Fibroblast of skin of right biceps (primary cell): ENCODE measurements at places on chromosomes 13 and 19.
A peak's percentile ranks its signal among the peaks of the same experiment; 100 is the strongest.

DNA sequence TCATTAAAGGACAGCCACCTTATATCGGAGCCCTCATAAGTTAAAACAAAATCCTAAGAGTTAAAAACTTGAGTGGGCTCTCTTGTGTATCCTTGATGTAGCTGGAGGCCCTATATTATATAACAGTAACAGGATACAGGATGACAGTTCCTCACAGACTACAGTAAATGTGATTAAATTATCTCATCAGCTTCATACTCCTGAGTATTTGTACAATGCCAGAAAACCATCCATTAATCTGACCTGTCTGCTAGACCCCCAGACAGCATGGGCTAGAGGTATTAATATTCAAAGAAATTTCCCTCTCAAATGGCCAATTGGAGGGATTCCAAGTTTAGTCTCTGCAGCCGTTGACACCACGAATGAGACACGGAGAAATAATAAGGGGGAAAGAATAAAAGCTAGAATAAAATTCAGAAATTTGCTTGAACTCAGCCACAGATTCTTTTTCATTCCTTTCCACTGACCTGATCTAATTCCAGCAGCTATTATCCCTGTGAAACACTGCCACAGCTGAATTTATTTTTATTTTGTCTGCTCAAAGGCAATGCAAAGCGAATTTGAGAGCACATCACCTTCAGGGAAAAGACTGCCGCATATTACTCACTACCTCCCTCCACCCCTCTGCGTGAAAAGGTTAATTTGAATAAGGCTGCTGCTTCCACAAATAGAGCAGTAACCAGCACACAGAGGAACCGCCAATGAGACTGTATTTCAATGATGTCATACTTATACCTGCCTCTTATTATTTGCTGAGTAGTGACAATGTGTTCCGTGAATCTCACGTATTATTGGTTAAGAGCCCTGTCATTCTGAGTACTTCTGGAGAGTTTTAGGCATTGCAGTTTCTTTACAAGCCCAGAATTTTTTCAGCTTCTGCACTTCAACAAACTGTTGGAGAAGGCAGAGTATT, 155.9 kb upstream of the KLF12 start:
- peak; percentile 88 for DNase-seq

- DNase-seq, result no peak
Observed at GRCh38 chr13:114069376-114070097, 62.9 kb downstream of the RASA3 start.

GRCh38 chr13:76116751-76117360, 480.7 kb downstream of the LMO7 start:
- no peak for DNase-seq

GRCh38 chr13:80359778-80360452, 19.0 kb upstream of the SPRY2 start:
- peak; percentile 11 for DNase-seq

DNA sequence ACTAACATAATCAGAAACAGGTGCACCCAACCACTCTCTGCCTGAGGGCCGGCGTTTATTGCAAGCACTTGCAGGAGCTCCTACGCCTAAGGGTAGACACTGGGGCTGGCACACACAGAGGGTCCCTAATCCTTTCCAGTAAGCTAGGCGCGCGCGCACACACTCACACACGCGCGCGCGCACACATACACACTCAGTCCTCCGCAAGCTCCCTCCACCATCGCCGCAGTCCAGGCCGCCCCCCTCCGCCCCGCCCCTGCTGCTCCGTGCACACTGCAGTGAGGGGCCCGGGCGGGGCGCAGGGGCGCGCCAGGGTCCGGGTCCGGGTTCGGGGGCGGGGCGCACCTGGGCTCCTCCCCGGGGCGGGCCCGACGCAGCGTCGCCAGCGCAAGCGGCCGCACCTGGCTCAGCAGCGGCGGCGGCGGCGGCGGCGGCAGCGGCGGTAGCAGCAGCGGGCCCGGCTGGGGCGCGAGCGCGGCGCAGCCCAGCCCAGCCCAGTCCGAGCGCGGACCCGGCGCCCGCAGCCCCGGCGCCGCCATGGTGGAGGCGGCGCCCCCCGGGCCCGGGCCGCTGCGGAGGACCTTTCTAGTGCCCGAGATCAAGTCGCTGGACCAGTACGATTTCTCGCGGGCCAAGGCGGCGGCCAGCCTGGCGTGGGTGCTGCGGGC, at the start of gene CAMSAP3:
TSS of gene CAMSAP3 (plus strand) at position 398 of the 668 bp plus-strand sequence. CDS start at position 538, 140 bp downstream.
- DNase-seq, result peak; percentile 6

- no peak for DNase-seq
Observed at GRCh38 chr19:44280916-44281315, 21.2 kb downstream of the ZNF233 start.

DNA sequence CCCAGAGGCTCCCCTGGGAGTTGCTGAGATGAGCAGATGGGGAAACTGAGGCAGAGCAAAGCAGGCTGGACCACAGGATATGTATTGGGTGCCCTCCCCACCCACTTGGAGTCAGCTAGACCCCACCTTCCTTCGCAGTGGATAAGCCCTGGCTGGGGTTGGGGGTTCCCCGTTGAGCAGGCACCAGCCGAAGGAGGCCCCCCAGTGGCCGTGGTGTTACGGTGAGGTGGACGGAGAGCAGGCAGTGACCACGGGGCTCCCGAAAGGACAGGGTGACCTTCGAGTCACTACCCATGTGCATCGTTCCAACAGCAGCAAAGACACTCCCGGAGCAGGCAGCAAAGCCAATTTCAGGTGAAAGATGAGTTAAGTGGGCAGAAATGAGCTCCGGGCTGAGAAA, 62.4 kb upstream of the ADGRE5 start:
- no peak for DNase-seq

GRCh38 chr13:98797456-98797855, 45.0 kb upstream of the SLC15A1 start:
- DNase-seq, result peak; percentile 8

DNA sequence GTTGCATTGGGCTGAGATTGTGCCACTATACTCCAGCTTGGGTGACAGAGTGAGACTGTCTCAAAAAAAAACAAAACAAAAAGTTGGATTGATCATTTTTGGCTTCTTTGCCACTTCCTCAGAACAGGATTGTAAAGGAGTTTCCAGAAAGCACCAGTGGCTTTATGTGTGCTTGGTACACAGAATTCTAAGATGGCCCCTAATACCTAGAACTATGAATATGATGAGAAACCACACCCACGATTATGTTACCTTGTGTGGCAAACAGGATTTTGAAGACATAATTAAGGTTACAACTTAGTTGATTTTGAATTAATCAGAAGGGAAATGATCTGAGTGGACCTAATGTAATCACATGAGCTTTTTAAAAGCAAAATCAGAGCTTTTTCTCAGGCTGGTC, 26.5 kb downstream of the CEACAM1 start:
- DNase-seq, result no peak

GRCh38 chr19:33298146-33298911, 4.0 kb downstream of the CEBPA start:
- no peak for DNase-seq

GRCh38 chr13:108155185-108156106, 59.9 kb downstream of the LIG4 start:
- DNase-seq, result peak; percentile 28

- DNase-seq, result no peak
Observed at GRCh38 chr13:23686948-23687347, 116.7 kb downstream of the TNFRSF19 start.

DNA sequence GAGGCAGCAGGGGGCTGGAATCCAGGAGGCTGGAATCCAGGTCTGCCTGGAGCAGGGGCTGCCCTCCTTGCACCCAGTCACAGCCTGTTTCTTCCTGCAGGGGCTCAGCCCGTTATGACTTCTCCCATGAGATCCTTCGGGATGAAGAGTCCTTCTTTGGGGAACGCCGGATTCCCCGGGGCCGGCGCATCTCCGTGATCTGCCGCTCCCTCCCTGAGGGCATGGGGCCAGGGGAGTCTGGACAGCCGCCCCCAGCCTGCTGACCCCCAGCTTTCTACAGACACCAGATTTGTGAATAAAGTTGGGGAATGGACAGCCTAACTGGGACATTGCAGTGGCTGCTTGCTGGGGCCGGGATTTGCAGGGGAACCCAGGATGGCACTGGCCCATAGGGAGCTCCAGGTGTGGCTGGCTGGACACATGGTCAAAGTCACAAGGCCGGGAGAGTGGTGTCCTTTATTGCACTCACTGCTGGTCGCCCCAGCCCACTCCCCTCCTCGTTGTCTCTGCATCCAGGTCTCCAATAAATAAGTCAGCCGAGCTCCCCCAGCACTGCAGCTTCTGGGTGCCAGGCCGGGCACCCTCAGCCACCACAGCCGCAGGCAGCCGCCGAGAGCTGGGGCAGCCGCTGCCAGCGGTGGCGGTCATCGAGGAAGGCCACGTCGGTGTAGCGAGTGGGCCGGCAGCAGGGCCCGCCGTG, 872 bp downstream of the PSPN start:
- DNase-seq, result no peak

DNA sequence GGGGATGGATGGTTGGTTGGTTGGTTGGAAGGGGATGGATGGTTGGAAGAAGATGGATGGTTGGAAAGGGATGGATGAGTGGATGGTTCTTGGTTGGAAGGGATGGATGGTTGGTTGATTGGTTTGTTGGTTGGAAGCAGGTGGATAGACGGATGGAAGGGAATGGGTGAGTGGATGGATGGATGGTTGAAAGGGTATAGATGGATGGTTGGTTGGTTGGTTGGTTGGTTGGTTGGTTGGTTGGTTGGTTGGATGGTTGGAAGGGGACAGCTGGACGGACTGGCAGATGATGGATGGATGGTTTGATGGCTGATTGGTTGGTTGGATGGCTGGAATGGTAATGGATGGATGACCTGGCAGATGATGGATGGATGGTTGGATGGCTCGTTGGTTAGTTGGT, 11.8 kb upstream of the HSH2D start:
- DNase-seq, result no peak

DNA sequence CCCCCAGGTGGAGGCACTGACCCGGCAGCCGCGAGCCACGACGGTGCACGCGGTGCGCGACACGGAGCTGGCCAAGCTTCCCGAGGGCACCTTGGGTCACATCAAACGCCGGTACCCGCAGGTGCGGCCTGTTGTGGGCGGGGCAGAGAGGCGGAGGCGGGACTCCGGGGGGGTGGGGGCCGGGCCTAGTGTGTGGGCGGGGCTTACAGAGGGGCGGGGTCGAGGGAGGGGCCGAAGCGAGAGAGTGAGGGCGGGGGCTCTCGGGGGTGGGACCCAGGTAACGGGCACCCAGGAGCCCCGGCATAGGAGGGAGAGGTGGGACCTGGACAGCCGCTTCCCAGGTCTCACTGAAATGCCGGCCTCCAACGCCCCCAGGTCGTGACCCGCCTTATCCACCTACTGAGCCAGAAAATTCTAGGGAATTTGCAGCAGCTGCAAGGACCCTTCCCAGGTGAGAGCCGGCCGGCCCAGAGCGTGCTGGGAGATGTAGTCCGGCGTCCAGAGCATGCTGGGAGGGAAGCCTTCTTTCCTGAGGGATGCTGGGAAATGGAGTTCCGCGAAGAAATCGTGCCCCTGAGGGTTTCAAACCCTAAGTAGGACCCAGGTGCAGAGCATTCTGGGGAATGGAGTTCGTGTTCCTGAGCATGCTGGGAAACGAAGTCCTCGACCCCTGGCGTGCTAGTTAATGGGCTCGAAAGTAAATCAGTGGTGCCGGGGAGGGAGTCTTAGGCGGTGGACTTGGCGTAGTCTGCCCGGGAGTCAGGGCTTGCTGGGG, 15.7 kb downstream of the PNPLA6 start:
- peak; percentile 66 for DNase-seq

DNA sequence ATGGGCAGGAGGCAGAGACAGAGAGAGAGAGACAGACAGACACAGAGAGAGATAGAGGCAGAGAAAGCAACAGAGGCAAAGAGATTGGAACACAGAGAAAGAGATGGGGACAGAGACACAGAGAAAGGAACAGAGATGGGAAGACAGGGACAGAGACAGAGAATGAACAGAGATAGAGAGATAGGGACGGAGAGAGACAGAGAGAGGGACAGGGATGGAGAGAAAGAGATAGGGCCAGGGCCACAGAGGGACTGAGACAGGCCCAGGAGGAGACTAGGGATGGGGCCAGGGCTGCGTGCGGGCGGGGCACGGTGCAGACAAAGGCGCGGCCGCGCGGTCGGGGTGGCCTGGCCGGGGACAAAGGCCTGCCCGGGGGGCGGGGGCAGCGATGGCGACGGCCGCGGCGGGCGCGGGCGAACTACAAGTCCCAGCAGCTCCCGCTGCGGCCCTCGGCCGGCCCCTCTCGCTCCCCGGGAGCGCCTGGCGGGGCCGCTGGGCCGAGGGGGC, at the start of gene ZNF358:
TSS of gene ZNF358 (plus strand) at position 459 of the 507 bp plus-strand sequence. CDS start 3,140 bp downstream, outside the sequence.
- peak; percentile 78 for DNase-seq

- peak; percentile 82 for DNase-seq
Observed at GRCh38 chr19:10305139-10305806, 4.3 kb downstream of the ZGLP1 start.

DNA sequence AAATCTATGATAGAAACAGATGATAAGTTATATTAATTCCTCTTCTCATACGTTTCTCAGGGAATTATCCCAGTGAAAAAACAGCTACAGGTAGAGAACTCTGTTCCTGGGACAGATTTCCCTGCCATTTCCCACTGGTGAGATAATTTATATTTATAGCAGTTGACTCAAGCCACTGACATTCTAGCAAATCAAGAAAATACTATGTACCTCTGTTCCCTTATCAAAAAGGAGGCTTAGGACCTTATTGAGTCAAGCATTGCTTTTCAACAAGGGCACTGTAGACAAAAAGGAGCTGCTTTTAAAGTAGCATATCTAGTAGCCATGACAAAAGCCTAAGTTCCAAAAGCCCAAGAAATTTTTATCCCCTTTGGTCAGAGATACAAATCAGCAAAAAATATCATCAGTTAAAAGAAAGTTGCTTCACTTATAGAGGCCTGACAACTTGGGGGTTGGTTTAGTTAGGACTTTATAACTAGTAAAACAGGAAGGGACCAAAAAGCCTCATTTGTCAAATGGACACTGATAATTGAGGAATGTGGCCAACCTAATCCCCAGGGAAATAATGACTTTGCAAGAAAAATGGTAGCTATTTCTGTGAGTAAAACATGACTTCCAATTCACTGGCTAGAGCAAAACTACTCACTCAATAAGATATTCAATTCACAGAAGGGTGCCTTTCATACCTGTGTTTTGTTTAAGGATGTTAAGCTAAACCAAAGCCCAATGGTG, 652.5 kb downstream of the SLITRK1 start:
- peak; percentile 81 for DNase-seq

DNA sequence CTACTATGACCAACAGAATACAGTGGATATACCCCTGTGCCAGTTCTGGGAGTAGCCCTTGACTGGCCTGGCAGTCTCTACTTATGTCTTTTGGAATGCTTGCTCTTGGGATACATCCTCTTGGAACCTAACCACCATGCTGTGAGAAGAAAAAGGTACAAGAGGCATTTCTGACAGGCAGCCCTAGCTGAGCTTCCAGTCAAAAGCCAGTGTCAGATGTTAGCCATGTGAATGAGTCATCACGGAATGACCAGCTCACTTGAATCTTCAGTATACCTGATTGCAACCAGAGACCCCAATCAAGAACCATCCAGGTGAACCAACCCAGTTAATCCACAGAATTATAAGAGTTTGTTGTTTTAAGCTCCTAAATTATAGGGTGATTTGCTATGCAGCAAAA, 4.1 kb downstream of the CCDC169 start:
- no peak for DNase-seq

GRCh38 chr13:84032116-84032515, 149.8 kb upstream of the SLITRK1 start:
- peak; percentile 37 for DNase-seq
